Central memory CD4-positive, alpha-beta T cell (primary cell): ENCODE measurements at places on chromosomes 7 and 10.

- peak; percentile 91 for DNase-seq
Observed at GRCh38 chr7:35725280-35725680, 30.3 kb upstream of the HERPUD2 start.

GRCh38 chr7:35722054-35722849 is 27.3 kb upstream of the HERPUD2 start:
- no peak for DNase-seq

DNA sequence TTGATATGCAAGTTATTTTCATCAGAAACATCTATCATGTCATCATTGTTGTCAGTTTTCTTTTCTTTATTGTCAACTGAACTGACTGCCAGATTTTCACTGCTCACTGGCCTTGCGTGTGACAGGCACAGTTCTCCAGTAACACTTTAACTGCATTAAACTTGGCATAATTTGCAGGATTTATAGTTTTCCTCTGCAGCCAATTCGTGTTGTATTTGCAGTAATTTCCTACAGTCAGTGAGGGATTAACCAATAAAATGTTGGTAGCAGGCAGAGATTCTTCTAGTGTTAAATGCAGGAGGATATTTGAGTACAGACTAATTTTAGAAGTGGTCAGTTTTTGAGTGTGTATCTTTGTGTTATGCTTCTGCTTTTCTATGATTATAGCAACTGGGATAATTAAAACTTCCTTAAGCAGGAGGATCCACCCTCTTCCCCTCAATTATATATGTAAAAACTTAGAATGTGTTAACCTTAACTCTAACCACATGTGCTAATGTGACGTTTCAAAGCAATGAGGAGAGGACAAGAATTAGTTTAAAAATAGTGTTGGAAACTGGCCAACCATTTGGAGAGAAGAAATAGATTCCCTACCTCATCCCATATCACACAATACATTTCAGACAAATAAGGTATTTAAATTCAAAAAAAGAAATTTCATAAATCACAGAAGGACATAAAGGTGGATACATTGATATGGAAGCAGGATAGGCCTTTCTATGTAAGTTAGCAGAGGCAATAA is 365.5 kb upstream of the BMPER start:
- DNase-seq, result no peak

- no peak for DNase-seq
Observed at GRCh38 chr10:770975-771374, 81.5 kb upstream of the DIP2C start.

DNA sequence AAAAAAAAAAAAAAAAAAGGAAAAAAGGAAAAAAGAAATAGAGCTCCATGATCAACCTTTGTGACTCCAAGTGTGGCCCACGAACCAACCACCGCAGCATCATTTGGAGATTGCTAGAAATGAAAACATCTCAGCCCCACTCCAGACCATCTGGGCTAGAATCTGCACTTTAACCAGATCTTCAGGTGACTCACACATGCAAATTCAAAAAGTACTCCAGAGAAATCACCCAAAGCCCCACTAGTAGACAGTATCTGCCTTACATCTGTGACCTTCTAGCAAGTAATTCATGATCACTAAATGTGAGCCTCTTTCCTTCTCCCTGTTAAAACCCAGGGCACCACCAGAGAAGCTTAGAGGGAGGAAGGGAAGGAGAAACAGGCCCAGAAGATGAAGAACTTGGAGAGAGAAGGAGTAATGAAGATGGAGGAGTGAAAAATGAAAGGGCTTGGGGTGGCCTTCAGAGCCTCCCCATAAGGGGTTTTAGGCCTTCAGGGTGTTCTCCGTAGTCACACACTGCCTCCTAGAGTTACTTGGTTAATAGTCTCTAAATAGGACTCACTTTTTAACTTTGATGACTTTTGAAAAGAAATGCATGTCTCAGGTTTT is 94.0 kb downstream of the SLC37A3 start:
- DNase-seq, result peak; percentile 40

DNA sequence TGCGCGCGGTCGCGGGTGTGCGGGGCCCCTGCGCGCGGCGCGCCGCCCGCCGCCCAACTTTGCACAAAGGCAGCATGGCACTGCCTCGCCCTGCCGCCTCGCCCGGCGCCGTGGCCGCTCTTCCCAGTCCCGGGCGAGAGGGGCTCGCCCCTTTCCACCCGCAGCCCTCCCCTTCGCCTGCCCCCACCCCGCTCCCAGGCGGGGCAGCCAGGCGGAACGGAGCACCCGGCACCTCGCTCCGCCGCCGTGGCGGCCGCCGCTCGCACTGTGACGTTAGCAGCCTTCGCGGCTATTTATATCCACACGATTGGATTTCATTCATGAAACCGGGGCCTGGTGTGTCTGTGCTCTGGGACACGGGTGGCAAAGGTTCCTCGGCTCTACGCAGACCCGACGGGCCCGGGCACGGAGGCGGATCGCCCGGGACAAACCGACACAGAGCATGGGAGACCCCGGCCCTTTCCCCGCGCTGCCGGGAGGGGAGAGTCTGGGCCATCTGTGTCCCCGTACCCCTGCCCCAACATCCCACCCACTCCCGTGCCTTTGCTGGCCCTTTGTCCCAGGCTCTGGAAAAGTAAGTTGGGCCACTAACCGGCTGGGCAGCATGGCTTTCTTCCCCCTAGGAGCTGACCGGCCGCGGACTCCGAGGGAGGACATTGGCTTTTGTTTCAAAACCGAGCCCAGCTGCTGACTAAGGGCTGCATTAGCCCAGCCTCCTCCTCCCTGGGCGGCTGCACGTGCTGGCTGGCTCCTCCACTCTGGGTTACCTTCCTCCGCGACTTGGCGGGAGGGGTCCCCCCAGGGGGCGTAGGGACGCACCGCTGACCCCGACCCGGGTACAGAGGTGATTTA is at the start of gene RHOBTB1:
Gene RHOBTB1, minus strand, starts transcription at position 128 of the 852 bp plus-strand sequence. CDS start 32,643 bp downstream, outside the sequence.
- peak; percentile 12 for DNase-seq

DNA sequence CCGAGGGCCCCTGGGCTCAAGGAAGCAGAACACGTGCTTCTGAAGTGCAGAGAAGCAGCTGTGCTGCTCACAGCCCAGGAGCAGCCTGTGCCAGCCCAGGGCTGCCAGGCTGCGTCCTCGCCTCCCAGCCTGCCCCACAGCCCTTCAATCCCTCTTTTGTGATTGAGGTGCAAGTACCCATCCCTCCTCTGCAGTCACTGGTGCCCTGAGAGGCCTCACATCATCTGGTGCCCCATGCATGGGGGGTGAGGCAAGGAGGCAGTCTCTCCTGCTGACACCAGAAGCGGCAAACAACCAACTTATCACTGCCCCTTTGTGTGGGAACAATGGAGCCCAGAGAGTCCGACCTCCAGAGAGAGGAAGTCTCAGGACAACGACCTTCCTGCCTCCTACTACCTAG is 49.8 kb upstream of the FGFR2 start:
- DNase-seq, result no peak

DNA sequence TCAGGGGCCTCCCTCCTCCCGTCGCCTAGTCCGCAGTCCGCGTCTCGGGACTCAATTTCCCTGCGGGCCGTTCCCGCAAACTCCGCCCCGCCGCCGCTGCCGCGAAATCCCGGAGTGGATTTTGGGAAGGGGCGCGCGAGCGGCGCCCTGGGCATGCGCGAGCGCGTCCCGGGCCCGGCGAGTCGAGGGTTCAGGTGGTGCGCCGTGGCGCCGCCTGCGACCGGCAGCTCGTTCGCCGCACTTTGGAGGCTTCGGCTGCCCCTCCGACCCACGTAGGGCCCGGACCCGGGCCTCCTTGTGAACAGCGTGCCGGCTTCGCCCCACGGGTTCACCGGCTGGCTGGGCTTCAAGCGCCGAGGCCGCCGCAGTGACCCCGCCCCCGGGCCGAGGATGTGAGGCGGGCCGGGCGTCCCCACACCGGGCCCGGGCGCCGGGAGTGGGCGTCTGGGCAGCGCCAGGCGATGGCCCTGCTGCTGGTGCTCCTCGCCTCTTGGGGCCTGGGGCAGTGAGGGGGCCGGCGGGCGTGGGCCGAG is at the start of gene PLEKHA8:
Gene PLEKHA8, plus strand, starts transcription at position 197 of the 533 bp plus-strand sequence. CDS start 351 bp downstream, outside the sequence.
- DNase-seq, result peak; percentile 84

- DNase-seq, result no peak
Observed at GRCh38 chr7:79454361-79454960, 994 bp upstream of the MAGI2 start.

DNA sequence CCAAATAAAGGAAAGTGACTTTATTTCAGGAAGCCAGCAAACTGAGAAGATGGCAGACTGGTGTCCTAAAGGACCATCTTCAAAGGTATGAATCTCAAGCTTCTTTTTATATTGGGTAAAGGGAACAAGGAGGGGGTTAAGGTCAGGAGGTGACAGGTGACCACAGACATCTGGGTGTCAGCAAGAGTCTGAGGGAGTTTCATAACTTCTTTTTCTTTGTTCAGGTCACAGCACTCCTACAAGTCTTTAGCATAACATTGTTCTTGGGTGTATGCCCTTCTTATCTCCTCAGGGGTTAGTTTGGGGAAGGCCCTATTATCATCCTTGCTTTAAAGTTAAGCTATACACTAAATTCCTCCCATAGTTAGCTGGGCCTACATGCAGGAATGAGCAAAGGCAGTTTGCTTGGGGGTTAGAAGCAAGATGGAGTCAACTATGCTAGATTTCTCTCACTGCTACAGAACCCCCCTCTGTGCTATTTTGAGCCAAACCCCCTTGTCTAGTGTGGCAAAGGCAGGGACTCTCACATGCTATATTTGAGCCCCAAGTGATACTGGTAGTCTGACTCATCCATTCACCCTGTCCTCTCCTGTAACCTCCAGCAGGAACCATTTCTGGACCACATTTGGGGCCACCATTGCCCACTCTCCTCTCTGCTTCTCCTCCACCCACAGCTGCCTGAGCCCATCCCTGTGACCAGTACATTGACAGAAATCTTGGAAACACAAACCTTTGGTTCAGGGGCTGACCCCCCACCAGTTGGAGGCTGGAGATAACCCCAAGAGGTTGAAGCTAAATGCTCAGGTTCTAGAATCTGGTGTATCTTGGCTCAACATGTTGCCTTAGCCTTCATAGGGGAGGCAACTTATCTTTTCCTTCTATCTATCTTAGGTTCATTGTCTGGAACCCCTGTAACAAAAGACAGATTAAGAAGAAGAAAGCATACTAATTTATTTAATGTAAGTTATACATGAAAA is 55.5 kb upstream of the LRGUK start:
- DNase-seq, result no peak
